ENCODE measurements at places on chromosomes 12 and 14. TPM values are rescaled to one million over a fixed set of nuclear protein-coding genes. Genes with fewer than 3 reads are reported as not detected.

- no peak for DNase-seq
Measured at GRCh38 chr14:22802860-22803686, 12.2 kb downstream of the SLC7A7 start.

DNA sequence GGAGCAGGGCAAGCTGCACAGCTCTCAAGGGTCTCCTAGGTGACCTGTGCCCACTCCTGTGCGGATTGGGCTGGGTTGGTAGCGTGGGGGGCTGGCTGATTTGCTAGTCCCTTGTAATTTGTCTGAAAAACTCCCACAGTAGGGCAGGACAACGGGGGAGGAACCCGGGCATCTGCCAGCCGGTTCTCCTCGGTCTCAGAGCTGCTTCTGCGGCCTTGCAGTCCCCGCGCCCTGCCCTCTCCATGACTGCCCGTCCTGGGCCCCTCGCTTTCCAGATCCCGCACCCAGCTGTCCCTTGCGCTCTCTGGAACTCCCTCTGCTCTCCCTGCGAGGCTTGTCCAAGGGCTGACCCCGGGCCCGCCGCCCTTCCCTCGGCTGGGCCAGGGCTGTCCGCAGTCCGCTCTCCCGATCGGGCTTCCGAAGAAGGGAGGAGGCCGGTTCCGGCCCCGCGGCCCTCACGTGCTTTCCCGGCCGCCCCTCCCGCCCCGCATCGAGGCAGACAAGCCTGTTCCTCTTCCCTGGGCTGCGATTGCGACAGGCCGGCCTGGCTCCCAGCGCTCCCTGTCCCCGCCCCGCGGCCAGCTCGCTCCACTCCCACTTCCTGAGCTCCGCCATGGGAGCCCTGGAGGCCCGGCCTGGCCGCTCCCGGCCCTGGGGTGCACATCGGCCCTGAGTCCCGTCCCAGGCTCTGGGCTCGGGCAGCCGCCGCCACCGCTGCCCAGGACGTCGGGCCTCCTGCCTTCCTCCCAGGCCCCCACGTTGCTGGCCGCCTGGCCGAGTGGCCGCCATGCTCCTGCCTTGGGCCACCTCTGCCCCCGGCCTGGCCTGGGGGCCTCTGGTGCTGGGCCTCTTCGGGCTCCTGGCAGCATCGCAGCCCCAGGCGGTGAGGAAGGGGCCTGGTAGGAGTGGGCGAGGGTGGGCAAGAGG is at the start of gene LTBR:
TSS of gene LTBR (plus strand) at position 591 of the 927 bp plus-strand sequence. CDS start at position 788, 197 bp downstream.
- peak; percentile 99 for DNase-seq

- DNase-seq = no peak
Measured at GRCh38 chr14:101090976-101091375, 187.5 kb upstream of the RTL1 start.

- no peak for DNase-seq
Measured at GRCh38 chr12:4320497-4320852, 538 bp upstream of the TIGAR start.

DNA sequence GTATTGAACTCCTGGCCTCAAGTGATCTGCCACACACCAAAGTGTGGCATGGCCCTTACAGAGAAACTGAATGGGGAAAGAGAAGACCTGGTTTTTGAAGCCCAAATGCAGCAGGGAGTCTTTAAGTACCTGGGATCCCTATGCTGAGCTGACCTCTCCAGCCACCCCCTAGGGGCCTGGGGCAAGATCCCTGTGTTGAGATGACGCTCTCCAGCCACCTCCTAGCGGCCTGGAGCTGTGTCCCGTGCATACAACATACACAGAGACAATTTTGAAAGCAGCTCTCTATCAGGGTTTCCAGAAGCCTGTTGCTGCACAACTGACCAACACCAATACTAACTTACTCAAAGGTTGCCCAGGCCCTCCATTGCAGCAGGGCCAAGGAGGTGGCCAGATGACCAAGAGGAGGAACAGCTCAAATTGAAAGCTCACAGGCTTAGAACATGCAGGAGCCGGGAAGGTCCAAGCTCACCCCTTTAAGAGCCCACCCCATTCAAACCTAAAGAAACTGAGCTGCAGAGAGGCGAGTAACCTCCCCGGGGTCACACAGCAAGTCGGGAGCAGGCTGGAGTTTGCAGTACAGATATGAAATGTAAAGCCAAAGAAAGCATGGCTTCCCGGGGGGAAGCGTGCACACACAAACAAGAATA is 31.5 kb downstream of the TTC7B start:
- peak; percentile 35 for DNase-seq

DNA sequence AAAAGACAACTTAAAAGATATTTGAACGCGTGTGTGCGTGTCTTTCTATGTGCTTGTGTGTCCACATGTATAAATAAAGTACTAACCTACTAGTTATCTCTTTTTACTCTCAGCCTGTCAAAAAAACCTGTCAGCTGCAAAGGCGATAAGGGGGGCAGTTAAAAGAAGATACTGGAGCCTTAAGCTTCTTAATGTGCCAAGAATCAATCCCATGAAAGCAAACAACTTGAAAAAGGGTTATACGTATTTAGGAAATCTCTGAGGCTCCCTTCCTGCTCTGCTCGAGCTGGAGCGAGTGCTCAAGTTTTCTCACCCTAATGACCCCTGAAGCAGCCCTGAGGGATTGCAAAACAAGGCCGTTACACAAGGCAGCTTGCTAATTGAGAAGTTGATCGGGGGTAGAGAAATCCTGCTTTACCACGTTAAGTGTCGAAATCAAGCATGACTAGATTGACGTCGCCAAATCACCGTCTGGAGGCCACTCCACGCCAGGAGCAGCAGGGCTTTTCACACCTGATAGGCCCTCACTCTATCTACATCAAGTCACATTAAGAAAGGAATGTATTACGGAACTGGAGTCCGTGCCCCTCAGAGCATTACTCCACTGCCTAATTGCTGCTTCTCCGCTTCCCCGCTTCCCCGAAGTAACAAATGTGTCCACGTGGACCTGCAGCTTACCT is 32.4 kb downstream of the LMO3 start:
- DNase-seq = peak; percentile 78

DNA sequence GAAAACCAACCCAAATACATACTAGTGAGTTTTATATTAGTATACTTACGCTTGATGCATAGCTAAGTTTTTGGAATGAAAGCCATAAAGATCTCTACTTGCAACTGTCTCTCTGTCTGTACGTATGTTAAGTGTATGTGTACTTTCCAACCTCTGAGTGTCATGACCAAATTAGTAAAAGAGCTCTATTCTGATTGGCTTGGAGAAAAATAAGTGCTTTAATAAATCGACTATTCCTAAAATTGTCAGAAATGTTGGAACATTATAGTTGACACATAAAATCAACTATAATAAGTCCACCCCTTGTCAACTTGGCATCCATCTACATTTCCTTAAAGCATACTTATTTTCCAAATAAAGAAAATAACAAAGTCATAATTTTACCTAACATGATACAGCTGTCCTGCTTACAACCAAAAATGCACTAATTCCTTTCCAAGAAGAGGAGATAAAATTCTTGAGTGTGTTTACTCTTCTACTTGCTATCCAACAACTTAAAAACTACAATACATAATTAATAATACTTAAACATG is 507.4 kb upstream of the ATP2B1 start:
- no peak for DNase-seq

- no peak for DNase-seq
Measured at GRCh38 chr14:97848317-97848980, 1051.3 kb downstream of the VRK1 start.

TAS2R9 gene
- 0.51 TPM for total RNA-seq
